ENCODE measurements at places on chromosomes 7 and 10. TPM values are rescaled to one million over a fixed set of nuclear protein-coding genes. Genes with fewer than 3 reads are reported as not detected.

Gene CCL26
- not detected for total RNA-seq

Gene SLC18A3
- total RNA-seq, result not detected

Gene SPDYE9
- total RNA-seq, result not detected

Gene RNLS
- total RNA-seq, result 2.5 TPM

Gene TMEM225B
- total RNA-seq, result not detected

Gene KRIT1
- 32.9 TPM for total RNA-seq

Gene TAS2R5
- 0.85 TPM for total RNA-seq

Gene MCMBP
- 62.5 TPM for total RNA-seq

Gene RNF133
- total RNA-seq, result 0.93 TPM

Gene PNLIPRP2
- total RNA-seq, result not detected

Gene CAMK1D
- 1.1 TPM for total RNA-seq

Gene FOXL3
- total RNA-seq, result not detected

Gene PDSS1
- 11.0 TPM for total RNA-seq

Gene GOLGA7B
- not detected for total RNA-seq

Gene STEAP1B
- total RNA-seq, result 55.4 TPM

Gene NPFFR1
- total RNA-seq, result not detected

Gene TSPAN12
- total RNA-seq, result 19.0 TPM

Gene SFR1
- 8.9 TPM for total RNA-seq

Gene SLC29A4
- total RNA-seq, result 5.2 TPM

Gene CARD11
- total RNA-seq, result 41.8 TPM

Gene MSS51
- total RNA-seq, result 3.5 TPM

Gene C10orf143
- total RNA-seq, result 0.44 TPM

Gene PTPRN2
- total RNA-seq, result 0.51 TPM

Gene CADPS2
- 22.6 TPM for total RNA-seq

Gene GRID1
- not detected for total RNA-seq

Gene SPDYE8
- not detected for total RNA-seq

Gene ZNF425
- total RNA-seq, result 2.0 TPM

Gene LSM5
- 63.3 TPM for total RNA-seq

Gene DNTT
- total RNA-seq, result not detected

Gene MRLN
- not detected for total RNA-seq

Gene TBL2
- 34.8 TPM for total RNA-seq

Gene OPALIN
- total RNA-seq, result not detected

Gene GDF2
- not detected for total RNA-seq

Gene NKX1-2
- total RNA-seq, result not detected

Gene TMEM213
- total RNA-seq, result not detected

Gene PLAC9
- 1.7 TPM for total RNA-seq

Gene RPEL1
- total RNA-seq, result not detected

Gene NEUROD6
- not detected for total RNA-seq

Gene TMEM130
- total RNA-seq, result not detected

Gene GDF10
- not detected for total RNA-seq

Gene REEP3
- total RNA-seq, result 56.6 TPM

Gene PLXNA4
- 20.4 TPM for total RNA-seq
